IMR-90 (cell line): ENCODE measurements at places on chromosomes 12 and 14. TPM values are rescaled to one million over a fixed set of nuclear protein-coding genes. Genes with fewer than 3 reads are reported as not detected.

GRCh38 chr12:77231501-77231918 lies 166.1 kb upstream of the E2F7 start:
- H3K4me3 ChIP-seq = no peak overlapping the region
- H3K4me1 ChIP-seq = no peaks in the 10 kb centered on the region
- H3K27ac ChIP-seq = no peak overlapping the region
- DNase-seq = peak; percentile 55
- H3K27me3 ChIP-seq = no peaks in the 10 kb centered on the region; the same call in 1 of the 2 replicates
- H3K36me3 ChIP-seq = no peaks in the 10 kb centered on the region

TMEM106C gene
- polyA plus RNA-seq = 66.4 and 74.6 TPM in 2 replicates

IAPP gene
- not detected in 2 replicates for polyA plus RNA-seq

- no peak for DNase-seq
- H3K4me1 ChIP-seq = no peaks in the 10 kb centered on the region
- H3K27me3 ChIP-seq = no peaks in the 10 kb centered on the region; the same call in 1 of the 2 replicates
- no peak overlapping the region for H3K4me3 ChIP-seq
Observed at GRCh38 chr14:79136071-79137044, 966.2 kb downstream of the NRXN3 start.

GRCh38 chr14:56806760-56807159 lies 3.5 kb downstream of the OTX2 start:
- H3K4me1 ChIP-seq = no peaks in the 10 kb centered on the region
- H3K36me3 ChIP-seq = no peaks in the 10 kb centered on the region
- no peak overlapping the region for H3K27ac ChIP-seq
- peaks cover 87% of the 10 kb centered on the region for H3K27me3 ChIP-seq

DNA sequence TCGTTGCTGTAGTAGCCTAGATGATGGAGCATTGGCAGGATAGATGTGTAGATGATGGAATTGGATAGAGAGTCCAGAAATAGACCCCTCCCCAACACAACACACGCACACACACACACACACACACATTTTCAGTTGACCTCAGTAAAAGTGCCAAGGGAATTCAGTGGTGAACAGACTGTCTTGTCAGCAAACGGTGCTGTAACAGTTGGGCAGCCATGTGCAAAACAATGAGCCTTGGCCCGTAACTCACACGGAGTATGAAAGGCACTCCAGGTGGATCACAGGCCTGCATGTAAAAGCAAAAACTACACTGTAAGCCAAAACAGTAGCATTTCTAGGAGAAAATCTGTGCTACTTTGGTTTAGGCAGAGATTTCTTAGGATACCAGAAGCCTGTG lies 87.8 kb downstream of the DDX51 start:
- H3K4me1 ChIP-seq = no peaks in the 10 kb centered on the region
- H3K27me3 ChIP-seq = no peaks in the 10 kb centered on the region
- H3K36me3 ChIP-seq = peaks cover 56% of the 10 kb centered on the region
- no peak overlapping the region for H3K4me3 ChIP-seq

KCNJ8 gene
- polyA plus RNA-seq = 7.2 and 8.0 TPM in 2 replicates

DNA sequence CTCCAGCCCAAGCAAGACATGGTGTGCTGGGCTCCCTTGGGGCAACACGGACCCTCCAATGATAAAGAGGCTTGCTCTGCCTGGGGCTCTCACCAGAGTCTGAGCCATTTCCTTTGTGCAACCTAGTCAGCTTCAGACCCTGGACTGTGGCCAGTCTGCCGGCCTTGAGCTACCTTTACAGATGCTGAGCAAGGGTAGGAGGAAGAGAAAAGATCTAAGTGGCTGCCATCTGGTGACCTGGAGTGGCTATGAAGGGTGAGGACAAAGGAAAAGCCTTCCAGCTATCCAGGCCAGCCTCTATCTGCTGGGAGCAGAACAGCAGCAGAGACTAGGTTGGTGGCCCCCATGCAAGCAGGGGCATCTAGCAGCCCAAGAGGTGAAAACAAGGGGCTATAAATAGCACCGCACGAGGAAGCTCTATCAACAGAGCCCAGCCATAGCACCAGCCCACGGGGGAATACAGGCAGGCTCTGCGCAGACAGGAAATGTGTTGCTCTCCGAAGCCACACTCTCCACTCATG lies 230.1 kb downstream of the FOXN3 start:
- H3K4me1 ChIP-seq = peaks cover 12% of the 10 kb centered on the region
- DNase-seq = peak; percentile 16
- H3K4me3 ChIP-seq = no peak overlapping the region
- H3K27me3 ChIP-seq = no peaks in the 10 kb centered on the region

DNA sequence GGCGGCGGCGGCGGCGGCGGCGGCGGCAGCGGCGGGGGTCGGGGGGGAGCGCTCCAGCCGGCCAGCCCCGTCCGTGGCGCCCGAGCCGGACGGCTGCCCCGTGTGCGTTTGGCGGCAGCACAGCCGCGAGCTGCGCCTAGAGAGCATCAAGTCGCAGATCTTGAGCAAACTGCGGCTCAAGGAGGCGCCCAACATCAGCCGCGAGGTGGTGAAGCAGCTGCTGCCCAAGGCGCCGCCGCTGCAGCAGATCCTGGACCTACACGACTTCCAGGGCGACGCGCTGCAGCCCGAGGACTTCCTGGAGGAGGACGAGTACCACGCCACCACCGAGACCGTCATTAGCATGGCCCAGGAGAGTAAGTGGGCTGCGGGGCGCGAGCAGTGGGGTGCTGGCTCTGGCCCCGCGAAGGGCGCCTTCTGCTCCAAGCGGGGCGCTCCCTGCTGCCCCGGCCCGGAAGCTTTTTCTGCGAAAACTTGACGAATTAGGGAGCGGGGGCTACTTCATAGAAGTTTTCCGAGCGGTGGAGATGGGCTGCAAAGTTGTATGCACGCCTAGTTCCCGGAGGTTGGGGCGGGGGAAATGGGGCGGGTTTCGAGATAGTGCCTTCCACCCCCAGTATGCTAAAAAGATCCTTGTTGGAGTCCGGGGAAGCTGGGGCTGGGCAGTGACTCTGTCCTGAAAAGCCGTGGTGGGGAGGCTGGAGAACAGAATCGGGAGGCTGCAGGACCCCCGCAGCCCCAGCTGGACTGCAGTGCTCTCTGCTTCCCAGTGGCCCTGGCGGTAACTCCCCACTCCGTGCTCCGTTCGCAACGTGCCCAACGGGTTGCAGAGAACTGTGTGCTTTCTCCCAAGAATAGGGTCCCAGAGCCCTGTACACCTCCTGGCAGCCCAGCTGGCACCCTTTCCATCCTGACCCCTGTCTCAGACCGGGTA lies 751 bp downstream of the GDF11 start:
- peaks cover 15% of the 10 kb centered on the region for H3K4me1 ChIP-seq
- peak overlapping the region; percentile 97 for H3K4me3 ChIP-seq
- peak; percentile 68 for DNase-seq
- H3K27me3 ChIP-seq = no peaks in the 10 kb centered on the region

DNA sequence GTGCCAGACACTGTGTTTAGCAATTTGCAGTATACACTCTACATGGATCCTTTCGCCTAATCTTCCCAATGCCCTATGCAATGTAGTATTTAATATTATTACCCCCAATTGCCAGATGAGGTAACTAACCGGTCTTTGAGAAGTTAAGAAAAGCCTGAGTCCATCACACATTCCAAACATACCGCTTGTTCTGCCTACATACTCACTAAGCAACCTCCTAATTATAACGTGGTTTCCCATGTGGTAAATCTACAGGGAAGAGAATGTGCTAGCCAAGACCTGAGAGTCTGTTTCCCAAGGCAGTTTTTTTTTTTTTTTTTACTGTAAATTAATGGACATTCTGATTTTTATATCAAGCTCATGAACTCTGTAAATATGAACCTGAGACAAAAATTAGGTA lies 37.2 kb downstream of the ATP2B1 start:
- H3K36me3 ChIP-seq = no peaks in the 10 kb centered on the region
- DNase-seq = peak; percentile 64
- H3K27me3 ChIP-seq = no peaks in the 10 kb centered on the region
- no peak overlapping the region for H3K4me3 ChIP-seq
- H3K4me1 ChIP-seq = peaks cover 3% of the 10 kb centered on the region; the same call in 1 of the 2 replicates

- H3K27ac ChIP-seq = no peak overlapping the region
- H3K27me3 ChIP-seq = no peaks in the 10 kb centered on the region
- DNase-seq = no peak
- no peaks in the 10 kb centered on the region for H3K36me3 ChIP-seq
- H3K4me3 ChIP-seq = no peak overlapping the region
- 0 out of 2 replicates have a peak, but pooled peaks cover 2% of the 10 kb centered on the region for H3K4me1 ChIP-seq
Observed at GRCh38 chr14:67952786-67953185, 133.2 kb downstream of the RAD51B start.
